CD4-positive, CD25-positive, alpha-beta regulatory T cell (primary cell): ENCODE measurements at places on chromosomes 3 and 15.

GRCh38 chr15:49646891-49647290 is 26.0 kb downstream of the DTWD1 start:
- DNase-seq, result no peak

DNA sequence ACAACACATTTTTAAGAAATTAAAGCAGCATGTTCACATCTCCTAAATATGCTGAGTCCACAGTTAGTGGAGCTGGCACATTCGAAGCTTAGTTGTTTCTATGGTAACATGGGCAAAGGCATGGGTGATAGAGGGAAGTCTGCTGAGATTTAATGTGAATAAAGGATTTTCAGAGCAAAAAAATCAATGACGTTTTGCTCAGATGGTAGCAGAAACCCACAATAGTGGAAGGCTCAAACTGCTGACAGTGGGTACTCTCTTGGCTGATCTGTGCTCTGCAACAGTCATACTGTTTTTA is 795.1 kb upstream of the ARPP21 start:
- DNase-seq, result no peak

- peak; percentile 17 for DNase-seq
These were observed 17.5 kb upstream of the GNAT1 start for GRCh38 chr3:50173685-50174516.

DNA sequence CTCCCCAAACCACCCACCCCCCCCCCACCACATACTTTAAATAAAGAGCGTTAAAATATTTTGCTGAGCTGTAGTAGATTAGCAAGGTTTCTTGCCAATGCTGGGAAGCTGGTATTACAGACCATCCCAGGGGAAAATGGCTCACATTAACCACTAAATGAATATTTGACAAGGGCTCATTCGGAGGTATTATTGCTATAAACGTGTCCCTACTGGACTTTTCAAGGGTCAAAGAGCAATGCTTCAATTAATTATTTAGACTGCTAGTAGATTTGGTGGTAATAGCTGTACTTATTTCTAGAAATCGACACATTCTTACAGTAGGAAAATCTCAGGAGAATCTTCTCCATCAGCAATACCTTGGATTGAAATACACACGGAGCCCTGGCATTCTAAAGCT is 5.2 kb downstream of the SOX2 start:
- no peak for DNase-seq

DNA sequence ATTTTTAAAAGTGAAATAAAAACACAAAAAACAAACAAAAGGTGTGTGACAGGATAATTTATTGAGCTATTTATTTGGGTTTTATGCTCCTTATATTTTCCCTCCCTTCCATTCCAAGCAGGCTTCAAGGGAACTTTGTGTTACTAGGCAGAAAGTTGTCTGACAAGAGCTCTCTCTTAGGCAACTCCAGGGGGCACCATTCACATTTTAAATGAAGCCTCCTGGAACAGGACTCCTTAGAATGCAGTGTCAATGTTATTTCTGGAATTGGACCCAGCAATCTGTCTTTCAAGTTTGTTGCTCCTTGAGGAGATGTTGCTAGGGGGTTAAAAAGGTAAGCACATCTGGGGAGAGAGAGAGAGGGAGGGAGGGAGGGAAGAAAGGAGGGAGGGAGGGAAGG is 5.4 kb upstream of the RFX7 start:
- no peak for DNase-seq

DNA sequence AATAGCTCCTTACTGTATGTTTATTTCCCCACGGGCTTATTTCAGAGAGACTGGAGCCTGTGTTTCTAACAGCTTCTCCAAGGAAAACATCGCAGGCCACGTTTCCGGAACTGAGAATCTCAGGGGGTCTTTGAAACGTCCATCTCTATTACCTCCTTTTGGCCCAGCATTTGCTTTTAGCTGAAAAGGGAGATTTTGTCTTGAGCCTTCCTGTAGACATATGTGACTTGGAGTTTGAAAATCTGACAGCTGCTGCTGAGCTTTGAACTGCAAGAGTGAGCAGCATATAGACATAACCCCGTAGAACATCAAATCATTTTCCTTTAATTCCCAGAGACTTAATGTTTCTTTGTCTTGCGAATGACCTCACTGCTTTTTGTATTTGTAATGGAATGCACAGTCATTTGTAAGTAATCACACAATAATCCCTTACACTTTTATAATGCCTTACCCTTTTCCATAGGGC is 54.6 kb downstream of the LPP start:
- no peak for DNase-seq

- DNase-seq, result no peak
These were observed 205.9 kb downstream of the CD47 start for GRCh38 chr3:107884719-107885460.

DNA sequence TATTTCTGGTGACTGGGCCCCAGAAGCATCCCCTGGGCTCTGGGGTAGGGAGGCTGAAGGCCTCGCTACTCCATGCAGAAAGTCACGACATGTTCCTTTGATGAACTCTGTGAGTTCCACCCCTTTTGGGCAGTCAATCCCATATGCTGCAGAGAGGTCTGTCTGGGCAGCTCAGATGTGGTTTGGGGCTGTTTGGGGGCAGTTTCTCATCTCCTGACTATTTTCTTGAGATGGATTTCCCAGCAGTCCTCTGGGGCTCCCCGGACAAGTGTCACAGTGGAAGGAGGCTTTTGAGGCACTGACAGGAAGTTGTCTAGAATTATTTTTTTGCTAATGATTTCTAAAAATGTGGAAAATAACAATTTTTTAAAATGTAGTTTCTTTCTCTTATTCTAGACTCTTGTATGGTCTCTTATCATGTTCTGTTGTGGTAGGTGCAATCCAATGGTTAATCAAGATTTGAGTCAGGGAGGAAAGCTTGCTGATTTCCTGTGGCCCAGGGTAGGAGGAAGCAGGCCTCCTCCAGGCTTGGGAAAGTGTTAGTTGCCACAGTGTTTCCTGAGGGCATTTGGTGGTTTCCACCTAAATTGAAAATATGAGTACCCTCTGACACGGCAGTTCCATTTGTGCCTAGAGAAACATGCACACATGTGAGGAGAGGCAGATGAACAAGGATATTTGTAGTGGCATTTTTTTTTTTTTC is 19.9 kb upstream of the TATDN2 start:
- no peak for DNase-seq

GRCh38 chr3:25620493-25620892 is 44.2 kb downstream of the TOP2B start:
- no peak for DNase-seq

DNA sequence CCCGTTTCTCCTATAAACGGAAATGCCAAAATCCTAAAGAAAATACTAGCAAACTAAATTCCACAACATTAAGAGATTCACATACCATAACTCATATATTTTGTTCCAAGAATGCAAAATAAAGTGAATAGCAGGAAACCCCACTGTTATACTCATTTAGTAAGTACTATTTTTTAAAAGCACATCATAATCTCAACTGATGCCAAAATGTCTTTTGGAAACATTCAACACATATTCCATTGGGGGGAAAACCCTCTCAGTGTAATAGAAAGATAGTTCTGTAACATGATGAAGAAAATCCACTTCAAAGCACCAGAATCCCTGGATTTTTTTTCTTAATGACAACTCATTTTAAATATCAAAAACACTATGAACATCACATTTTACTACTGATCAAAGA is 93.0 kb upstream of the EIF1B start:
- DNase-seq, result no peak

GRCh38 chr15:71598741-71599140 is 211.6 kb upstream of the NR2E3 start:
- no peak for DNase-seq

DNA sequence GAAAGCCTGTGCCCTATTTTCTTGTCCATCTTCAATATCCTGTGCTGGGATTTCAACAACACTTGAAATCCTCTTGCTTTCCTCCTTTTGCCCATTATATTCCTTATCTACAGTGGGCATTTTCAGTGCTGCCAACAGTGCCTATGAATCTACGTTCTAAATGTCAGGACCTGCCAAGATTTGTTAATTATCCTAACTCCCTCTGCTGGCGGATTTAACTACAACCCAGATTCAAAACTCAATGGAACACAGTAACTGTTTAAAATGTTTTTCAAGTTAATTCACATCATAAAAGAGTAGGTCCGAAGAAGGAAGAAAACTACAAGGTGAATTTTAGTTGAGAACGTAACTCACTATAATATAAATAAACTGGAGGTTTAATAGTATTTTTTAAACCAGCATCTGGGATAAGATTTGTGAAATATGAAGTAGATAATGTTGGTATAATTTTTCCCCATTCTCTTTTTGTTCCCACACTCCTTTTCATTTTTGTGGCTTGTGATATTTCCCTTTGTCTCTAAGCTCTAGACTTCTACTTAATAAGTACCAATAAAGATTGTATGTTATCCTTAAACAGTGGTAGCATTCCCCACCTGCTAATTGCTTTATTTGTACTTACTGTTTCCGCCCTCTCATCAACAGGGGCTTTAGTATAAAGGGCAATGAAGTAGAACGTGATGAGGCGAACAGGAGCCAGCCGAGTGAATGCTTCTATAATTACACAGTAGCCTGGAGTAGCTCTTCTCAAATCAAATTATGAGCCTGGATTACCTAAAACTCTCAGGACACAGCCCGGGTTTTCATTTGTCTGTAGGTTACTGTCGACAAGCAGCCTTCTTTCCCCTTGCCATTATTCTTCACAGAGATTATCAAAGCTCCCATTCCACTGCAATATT is 302.5 kb upstream of the ATP11B start:
- DNase-seq, result peak; percentile 4

DNA sequence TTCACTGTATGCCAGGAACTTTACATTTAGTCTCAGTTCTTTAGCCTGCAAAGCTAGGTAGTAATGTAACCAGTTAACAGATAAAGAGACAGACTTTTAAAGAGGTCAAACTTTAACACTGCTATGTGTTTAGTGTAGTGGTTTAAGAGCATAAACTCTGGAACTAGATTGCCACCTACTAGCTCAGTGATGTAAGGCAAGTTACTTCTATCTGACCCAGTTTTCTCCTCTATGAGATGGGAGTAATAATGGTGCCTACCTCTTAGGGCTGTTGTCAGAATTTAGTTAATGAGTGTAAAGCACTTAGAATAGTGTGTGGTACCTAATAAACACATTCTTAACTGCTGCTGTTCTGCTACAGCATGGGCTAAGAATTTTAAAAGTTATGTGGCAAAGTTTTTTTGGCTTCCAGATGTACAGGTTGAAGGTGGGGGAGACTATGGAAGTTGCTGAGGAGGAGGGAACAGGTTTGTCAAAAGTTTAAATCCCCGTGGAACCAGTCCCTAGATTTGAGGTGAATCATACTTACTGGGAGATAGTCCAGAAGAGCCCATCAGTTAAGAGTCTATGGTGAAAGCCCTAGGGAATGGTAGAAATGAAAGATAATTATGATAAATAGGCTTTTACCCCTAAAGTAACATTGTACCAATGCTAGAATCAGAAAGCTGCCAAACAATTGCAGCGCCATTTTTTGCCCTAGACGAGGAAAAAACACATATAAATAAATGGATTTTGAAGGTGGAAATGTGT is 13.9 kb downstream of the TSC22D2 start:
- no peak for DNase-seq

DNA sequence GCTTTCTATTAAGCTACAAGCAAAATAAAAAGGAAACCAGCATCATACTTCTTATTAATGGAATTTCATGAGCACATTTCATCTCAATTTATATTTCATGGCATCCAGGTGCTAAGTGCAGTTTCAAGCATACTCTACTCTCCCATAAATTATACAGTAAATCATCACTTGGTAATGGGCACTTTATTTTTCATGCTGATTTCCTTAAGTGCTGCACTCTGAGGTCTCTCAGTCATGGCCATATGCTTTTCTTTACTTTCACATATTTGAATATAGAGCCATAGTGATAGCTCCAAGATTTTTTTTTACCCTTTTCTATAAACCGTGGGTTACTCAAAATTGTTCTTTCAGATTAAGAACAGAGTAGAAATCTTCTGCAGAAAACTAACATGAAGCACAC is 1505.7 kb upstream of the CADM2 start:
- no peak for DNase-seq

GRCh38 chr3:170517242-170517945 is 68.5 kb downstream of the SLC7A14 start:
- DNase-seq, result no peak

- peak; percentile 16 for DNase-seq
These were observed 111.7 kb downstream of the NUP210 start for GRCh38 chr3:13308380-13308801.

- no peak for DNase-seq
These were observed 89.5 kb downstream of the PTPRG start for GRCh38 chr3:61650719-61651410.

DNA sequence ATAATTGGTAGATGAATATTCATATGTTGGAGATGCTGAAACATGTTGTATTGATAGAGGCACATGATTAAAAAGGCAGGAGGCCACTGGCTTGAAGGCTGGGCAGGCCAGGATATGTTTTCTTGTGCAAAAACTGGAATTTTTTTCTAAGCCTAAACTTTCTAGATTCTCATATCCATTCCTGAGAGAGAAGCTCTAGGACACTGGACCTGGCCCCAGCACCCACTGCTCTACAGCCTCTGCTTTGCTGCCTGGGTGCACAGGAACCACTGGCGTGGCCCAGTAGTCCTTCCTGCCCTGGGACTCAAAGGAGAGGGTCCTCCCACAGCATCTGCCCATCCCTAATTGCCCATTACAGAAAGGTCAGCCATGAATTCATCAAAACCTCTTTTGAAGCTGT is 58.1 kb upstream of the APEH start:
- DNase-seq, result no peak

- no peak for DNase-seq
These were observed 136.6 kb upstream of the RARB start for GRCh38 chr3:25291481-25291905.

- DNase-seq, result no peak
These were observed 3.9 kb downstream of the LXN start for GRCh38 chr3:158668506-158668905.

- no peak for DNase-seq
These were observed 142.9 kb upstream of the BFSP2 start for GRCh38 chr3:133256787-133257483.

- DNase-seq, result no peak
These were observed 59.8 kb downstream of the AGTR1 start for GRCh38 chr3:148757238-148758215.

- DNase-seq, result no peak
These were observed 81.7 kb upstream of the POU1F1 start for GRCh38 chr3:87358066-87358465.

GRCh38 chr3:124383846-124384466 is 346.3 kb upstream of the UMPS start:
- no peak for DNase-seq

DNA sequence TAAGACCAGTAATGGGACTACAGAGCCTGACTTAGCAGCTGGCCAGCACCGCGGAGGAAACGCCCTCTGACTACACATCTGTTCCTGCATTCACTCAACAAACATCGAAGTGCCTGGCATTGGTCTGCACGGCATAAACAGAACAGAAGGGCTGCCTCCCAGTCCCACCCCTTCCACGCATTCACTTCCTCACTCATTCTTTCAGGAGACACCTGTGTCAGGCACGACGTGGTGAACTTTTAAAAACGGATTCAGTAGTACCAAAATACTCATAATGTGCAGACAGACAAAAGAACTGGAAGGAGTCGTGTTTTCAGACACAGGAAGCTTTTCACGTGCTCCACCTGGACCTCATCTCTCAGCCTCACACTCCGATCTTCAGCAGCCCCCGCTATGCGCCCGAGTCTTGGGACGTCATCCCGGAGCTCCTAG is 123.3 kb downstream of the XXYLT1 start:
- peak; percentile 27 for DNase-seq
